ENCODE measurements at places on chromosomes 2 and 18.

DNA sequence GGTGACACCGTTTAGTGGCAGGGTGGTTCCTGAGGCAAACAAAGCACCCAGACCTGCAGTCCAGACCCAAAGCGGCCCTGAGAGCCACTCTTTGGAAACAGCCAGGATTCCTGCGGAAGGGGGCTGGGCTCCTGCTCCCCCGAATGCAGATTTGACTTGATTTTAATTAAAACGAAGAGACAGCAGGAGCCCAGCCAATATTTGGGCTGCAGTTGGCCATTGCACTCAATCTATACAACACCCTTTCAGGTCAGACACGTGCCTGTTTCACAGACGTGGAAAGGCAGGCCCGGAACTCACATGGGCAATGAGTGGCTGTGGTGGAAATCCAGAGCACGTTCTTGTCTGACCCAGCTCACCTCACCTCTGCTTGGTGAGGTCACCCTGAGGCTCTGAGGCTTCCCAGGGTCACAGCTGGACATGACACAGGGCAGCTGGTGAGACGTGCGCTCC is 122.4 kb downstream of the NDUFA10 start:
- no peak for DNase-seq

DNA sequence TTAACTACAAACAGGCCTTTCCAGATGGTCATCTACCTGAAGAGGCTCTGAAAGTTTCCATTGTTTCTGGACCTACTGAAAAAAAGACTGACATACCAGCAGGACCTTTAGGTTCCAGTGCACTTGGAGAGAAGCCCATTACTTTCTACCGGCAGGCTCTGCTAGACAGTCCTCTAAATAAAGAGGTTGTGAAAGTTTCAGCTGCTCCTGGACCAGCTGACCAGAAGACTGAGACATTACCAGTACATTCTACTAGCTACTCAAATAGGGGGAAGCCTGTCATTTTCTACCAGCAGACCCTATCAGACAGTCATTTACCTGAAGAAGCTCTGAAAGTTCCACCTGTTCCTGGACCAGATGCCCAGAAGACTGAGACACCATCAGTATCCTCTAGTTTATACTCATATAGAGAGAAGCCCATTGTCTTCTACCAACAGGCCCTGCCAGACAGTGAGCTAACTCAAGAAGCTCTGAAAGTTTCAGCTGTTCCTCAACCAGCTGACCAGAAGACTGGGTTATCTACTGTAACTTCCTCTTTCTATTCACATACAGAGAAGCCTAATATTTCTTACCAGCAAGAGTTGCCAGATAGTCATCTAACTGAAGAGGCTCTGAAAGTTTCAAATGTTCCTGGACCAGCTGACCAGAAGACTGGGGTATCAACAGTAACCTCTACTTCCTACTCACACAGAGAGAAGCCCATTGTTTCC is 65.8 kb downstream of the ALMS1 start:
- no peak for DNase-seq

- DNase-seq, result peak; percentile 73
Measured at GRCh38 chr2:220320326-220320725, 692.9 kb downstream of the SLC4A3 start.

GRCh38 chr2:186584053-186584452 is 5.8 kb upstream of the ITGAV start:
- DNase-seq, result no peak

DNA sequence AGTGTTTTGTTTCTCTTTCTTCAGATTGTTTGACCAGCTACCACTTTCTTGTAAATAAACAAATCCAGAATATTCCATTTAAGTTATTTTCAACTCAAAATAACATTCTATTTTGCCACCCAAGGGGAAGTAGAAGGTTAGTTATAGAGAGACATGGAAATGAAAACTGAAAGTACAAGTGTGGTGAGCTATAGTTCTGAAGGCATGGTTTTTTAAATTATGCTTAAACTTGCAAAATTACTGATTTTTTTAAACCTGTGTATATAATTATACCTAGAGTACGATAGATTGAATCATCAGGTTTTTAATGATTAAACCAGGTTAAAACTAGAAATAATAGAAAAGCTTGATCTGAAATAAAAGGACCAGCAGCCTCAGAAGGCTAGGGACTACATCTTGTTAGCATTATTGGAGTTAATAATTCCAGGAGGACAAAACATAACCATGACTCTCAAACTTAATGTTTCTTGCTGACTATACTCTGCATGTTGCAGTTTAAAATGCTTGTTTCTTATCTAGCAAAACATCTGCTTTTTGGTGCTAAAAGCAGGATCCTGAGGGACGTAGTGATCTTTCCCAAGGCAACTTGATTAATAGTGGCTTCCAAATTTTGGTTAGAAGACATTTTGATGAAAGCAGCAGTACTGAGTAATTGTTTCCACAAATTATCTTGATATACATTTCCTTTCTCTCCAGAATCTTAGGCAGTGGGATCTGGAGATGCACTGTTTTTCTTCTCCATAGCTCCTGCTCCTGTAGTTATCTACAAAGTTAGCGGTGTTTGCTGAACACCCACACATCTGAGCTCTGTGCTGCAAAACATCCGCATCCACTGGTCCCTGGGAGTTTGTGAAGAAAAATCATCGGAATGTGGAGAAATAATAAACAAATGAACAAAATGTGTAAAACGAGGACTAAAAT is 327.2 kb upstream of the PKDCC start:
- DNase-seq, result peak; percentile 75

DNA sequence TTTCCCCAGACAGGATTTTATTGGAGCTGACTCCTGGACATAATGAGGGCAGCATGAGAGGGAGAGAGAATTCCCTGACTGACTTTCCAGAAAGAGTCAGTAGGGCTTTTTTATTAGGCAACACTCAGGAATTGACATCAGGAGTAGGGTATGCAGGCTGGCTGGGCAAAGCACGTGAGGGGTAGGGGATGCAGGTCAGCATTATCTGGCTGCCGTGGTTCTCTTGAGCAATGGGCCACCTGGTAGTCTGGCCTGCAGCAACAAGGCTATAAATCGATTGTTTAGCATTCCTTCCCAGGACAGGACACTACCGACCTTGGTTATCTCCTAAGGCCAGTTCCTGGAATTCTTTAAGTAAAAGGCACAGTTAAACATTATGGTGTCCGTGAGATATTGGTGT is 160.8 kb upstream of the AGAP1 start:
- DNase-seq, result no peak

GRCh38 chr2:200847269-200847668 is 17.2 kb downstream of the CLK1 start:
- DNase-seq, result no peak

- DNase-seq, result no peak
Measured at GRCh38 chr18:39779926-39780325, 2175.1 kb upstream of the PIK3C3 start.

DNA sequence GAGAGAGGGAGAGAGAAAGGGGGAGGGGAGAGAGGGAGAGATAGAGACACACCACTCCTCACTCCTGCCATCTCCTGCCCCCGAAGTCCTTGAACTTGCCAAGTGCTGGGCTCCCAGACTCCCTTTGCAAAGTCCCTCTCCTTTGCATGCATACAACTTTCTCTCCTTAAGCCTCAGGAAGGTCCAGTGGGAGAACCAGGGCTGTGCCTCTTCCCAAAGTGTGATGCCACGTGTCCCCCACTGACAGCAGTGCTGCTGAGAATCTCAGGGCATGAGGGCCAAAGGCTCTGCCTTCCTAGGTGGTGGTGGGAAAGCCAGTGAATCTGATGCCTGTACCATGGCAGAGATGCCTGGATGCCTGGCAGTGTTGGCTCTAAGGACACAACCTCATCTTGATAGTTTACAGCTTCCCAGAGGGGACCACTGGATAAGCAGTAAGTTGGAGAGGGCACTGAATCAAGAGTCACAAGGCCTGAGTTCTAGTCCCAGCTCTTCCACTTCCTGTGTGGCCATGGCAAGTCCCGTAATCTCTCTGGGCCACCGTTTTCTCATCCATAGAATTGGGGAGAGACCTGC is 103.4 kb downstream of the CLIP4 start:
- DNase-seq, result no peak

DNA sequence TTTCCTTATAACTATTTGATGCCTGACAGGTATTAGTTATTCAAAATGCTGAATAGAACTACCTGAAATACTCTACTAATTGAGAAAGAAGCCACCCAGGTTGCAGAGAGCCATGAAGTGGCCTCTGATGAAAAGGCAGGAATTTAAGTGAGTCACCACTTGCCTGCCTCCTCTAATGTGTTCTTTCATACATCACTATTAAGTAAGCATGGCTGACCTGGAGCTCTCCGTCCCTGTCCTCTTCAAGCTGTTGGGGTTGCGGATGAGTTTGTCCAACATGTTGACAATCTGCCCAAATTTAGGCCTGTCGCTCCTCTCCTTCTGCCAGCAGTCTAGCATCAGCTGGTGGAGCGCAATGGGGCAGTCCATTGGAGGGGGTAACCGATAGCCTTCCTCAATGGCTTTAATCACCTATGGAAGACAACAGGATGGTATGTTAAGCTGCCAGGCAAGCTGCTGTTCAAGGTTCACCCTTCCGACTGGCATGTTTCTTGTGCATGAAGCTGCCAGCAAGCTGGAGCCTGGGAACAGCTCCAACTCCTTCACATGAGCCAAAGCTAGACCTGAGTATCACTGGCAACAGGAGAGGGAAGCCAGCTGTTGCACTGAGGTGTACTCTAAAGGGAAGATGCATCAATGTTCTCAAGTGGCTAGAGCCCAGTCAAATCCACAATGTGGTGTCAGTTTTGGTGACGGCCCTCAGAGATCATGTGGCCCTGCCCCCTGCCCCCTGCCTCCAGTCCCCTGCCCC is 142.2 kb downstream of the EPHA4 start:
- DNase-seq, result peak; percentile 28

- no peak for DNase-seq
Measured at GRCh38 chr2:55776479-55776878, 82.8 kb upstream of the PNPT1 start.

DNA sequence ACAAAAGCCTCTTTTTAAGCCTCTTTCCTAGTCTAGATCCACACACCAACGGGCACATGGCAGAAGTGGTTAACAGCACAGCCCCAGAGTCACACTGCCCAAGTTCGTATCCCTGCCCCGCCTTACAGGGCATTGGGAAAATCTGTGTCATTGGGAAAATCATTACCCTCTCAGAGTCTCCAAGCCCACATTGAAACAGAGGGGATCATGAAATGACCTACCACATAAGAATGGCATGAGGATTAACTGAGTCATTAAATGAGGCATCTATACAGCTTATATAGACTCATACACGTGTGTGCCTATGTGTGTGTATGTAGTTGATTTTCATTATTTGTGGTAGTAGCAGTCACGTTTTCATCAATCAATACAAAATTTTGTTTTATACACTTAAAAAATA is 469.0 kb upstream of the POU3F3 start:
- no peak for DNase-seq

DNA sequence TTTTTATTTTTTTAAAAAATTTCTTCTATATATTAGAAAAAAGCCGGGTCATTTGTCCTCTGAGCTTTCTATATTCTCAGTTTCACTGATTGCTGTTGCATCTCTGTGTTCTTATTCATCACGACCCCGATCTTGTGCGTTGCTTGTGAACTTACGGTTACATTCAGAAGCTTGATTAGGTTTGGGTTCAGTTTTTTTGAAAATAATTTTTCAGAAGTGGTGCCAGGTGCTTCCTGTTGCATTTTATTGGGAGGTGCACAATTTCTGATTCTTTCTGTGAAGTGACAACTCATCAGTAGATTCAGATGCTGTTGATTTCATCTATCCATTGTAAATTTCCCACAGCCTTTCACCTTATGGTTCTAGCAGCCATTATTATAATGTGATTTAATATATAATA is 147.3 kb downstream of the INHBB start:
- no peak for DNase-seq
